B cell (primary cell): ENCODE measurements at places on chromosomes 5 and 9. TPM values are rescaled to one million over a fixed set of nuclear protein-coding genes. Genes with fewer than 3 reads are reported as not detected.

RNF183 gene
- total RNA-seq = 0.39 TPM in 1 of 2 replicates, not detected in the other

- no peak for DNase-seq
Measured at GRCh38 chr9:12739014-12739652, 35.7 kb upstream of the LURAP1L start.

DNA sequence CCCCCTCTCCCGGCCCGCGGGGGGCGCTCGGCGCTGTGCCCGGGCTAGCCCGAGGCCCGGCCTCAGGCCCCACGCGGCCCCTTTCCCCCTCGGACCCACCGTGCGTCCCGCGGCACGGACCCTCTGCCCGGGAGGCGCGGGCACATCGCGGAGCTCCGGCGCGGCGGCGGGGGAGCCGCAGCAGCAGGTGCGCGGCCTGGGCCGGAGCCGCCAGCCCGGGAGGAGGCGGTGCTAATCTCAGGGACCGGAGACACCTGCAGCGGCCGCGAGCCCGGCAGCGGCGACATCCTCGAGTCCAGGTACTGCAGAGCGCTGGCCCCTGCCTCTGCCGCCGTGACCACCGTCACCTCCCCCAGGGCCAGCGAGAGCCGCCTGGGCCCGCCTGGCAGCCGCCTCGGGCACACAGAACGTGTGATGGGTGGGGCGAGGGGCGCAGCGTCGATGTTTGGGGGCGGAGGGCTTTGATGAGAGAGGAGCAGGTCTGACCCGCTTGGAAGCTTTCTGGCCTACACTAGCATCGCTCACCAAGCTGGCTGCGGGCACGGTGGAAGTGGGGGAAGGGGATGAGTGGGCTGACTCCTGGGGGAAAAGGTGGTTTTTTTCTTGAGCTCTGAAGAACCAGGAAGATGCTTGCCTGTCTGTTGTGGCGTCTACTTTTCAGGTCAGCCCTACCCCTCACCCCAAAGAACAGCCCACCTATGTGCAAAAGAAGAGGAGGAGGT, 524 bp downstream of the CYFIP2 start:
- DNase-seq = peak; percentile 80

DNA sequence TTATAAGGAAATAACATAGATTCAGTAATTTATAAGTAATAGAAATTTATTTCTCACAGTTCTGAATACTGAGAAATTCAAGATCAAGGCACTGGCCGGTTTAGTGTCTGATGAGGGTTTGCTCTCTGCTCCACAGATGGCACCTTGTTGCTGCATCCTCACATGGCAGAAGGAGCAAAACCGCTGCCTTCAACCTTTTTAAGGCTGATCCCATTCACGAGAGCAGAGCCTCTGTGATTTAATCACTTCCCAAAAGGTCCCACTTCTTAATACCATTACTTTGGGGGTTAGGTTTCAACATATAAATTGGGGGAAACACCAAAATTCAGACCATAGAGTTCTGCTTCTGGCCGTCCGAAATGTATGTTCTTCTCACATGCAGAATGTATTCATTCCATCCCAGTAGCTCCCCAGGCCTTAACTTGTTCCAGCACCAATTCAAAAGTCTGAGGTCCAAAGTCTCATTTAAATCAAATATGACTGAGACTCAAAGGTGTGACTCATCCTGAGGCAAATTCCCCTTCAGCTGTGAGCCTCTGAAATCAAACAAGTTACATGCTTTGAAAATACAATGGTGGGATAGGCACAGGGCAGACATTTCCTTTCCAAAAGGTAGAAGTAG, 30.6 kb downstream of the BAAT start:
- DNase-seq = no peak

GRCh38 chr5:125725691-125726090, 697.5 kb upstream of the GRAMD2B start:
- DNase-seq = no peak

DNA sequence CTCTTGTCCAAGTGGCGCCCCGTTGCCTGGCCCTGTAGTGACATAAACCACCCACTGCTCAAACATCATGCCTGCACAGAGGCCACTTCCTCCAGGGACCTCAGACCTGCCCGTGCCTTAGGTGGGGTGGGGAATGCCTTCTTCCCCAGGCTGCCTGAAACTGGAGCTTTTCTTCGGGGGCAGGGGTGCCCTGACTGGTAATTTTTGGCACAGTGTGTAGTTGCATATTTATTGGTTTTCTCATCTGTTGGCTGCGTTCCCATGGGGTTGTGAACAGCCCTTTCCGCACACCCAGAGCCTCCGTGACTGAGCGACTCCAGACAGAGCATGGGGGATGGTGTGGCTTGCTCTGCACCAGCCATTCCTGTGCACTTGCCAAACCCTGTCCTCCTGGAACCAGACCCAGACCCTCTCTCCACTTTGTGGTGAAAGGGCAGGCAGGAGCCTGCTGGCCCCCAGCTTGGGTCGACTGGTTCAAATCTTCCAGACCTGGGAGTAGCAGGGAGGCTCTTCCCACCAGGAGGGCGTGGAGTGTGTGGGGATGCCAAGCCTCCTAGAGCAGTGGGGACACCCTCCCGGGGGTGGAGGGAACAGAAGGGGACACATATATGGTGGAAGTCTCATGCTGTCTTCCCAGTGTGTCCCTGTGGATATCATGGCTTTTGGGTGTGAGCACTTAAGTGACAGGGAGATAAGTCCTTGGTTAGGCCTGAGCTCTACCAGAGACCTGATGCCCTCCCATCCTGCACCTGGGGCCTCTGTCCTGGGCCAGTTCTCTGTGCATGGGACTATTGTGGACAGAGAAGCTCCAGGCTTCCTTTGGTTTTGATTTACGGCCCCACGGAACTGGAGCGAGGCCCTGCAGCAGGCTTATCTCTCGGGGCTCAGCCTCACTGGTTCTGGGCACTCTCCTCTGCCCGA, 39.6 kb downstream of the WNK2 start:
- DNase-seq = no peak

CXCL14 gene
- total RNA-seq = not detected in 2 replicates

DNA sequence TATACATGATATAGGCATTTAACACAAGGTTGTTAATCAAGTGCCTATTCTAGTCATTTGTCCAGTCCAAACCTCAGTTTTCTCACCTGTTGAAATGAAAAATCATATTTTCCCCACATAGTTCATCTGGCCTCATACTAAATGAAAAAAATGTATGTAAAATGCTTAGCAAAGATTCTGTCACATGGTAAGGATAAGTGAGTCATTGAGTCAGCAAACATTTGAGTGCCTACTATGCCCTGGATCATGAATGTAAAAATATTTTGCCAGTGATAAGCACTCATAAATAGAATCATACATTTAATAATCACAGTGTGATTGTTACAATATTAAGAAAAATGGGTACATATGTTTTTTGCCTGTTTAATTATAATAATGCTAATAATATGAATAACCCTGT, 181.2 kb upstream of the PAPPA start:
- DNase-seq = no peak

GRCh38 chr5:56029457-56029856, 34.7 kb upstream of the IL6ST start:
- DNase-seq = no peak

ZCCHC7 gene
- 81.9 and 83.5 TPM in 2 replicates for total RNA-seq

DNA sequence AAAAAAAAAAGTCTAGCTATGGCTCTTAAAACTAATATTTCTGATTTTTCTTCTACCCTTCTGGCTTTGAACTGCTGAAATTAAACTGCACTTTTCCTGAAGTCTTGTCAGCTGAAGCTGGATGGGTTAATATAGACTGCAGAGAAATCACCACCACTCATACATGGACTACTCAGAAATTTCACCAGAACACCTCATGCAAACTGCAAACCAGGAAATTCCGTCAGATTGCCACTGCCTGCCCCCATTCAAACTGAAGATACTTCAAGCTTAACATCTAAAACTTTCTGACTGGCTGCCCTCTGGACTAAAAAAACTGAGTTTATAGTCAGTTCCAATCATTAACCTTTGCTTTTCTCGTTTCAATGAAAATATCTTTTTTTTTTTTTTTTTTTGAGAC, 11.6 kb upstream of the ANXA2R start:
- no peak for DNase-seq

DNA sequence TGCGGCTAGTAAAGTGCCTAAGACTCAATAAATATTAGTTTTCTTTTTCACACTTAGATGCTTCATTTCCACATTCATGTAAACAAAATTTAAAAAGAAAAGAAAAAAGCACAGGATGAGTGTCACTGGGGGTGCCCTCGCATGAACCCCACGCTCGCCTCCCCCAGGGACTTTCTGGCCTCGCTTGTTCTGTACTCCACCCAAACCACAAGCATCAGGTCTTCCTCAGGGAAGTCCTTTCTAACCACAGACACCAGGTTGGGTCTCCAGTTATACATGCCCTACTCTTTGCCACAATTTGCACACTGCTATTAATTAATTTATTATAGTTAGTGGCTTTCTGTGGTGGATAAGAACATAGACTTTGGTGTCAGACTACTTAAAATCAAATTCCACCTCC, 92.4 kb downstream of the RORB start:
- peak; percentile 35 for DNase-seq

GRCh38 chr5:119071561-119071995, 691 bp downstream of the DMXL1 start:
- no peak for DNase-seq

SCGB3A1 gene
- not detected in 2 replicates for total RNA-seq

KIF2A gene
- 51.7 and 59.0 TPM in 2 replicates for total RNA-seq
